ENCODE measurements at places on chromosomes 5 and 9. TPM values are rescaled to one million over a fixed set of nuclear protein-coding genes. Genes with fewer than 3 reads are reported as not detected.

Gene SPATA6L
- 1.2 TPM for polyA plus RNA-seq

Gene SHOC1
- polyA plus RNA-seq, result 0.05 TPM

Gene IPO11
- 15.8 TPM for polyA plus RNA-seq

Gene PDLIM7
- 728 TPM for polyA plus RNA-seq

Gene STPG3
- not detected for polyA plus RNA-seq

Gene RGS7BP
- polyA plus RNA-seq, result 2.3 TPM

Gene ROR2
- 33.7 TPM for polyA plus RNA-seq

Gene SVEP1
- 7.7 TPM for polyA plus RNA-seq

Gene RELL2
- polyA plus RNA-seq, result 3.0 TPM

Gene TRAPPC13
- 15.9 TPM for polyA plus RNA-seq

Gene FOXB2
- polyA plus RNA-seq, result not detected

Gene C9orf50
- polyA plus RNA-seq, result 0.28 TPM

Gene SOWAHA
- 0.65 TPM for polyA plus RNA-seq

Gene IL17B
- 3.7 TPM for polyA plus RNA-seq

Gene CDC20B
- not detected for polyA plus RNA-seq

Gene FAM200C
- polyA plus RNA-seq, result 4.3 TPM

Gene SMIM33
- not detected for polyA plus RNA-seq

Gene SELENOP
- 283 TPM for polyA plus RNA-seq

Gene NMUR2
- polyA plus RNA-seq, result not detected

Gene SLC34A1
- 0.04 TPM for polyA plus RNA-seq

Gene DDX4
- polyA plus RNA-seq, result not detected

Gene GPRIN1
- 0.42 TPM for polyA plus RNA-seq

Gene PCDHB7
- 2.6 TPM for polyA plus RNA-seq

Gene SLC6A7
- polyA plus RNA-seq, result 0.01 TPM

Gene PCDHB13
- 2.5 TPM for polyA plus RNA-seq

Gene SPINK7
- not detected for polyA plus RNA-seq

Gene DMRT3
- 0.09 TPM for polyA plus RNA-seq

Gene GRXCR2
- polyA plus RNA-seq, result not detected

Gene GMCL2
- polyA plus RNA-seq, result not detected

Gene GABRA1
- 0.08 TPM for polyA plus RNA-seq

Gene PRRX2
- 15.8 TPM for polyA plus RNA-seq

Gene NEURL1B
- 51.9 TPM for polyA plus RNA-seq

Gene SPATA31E1
- 0.04 TPM for polyA plus RNA-seq

Gene SHC3
- 1.6 TPM for polyA plus RNA-seq

Gene OGN
- polyA plus RNA-seq, result 19.5 TPM

Gene ZDHHC11B
- polyA plus RNA-seq, result 5.8 TPM

Gene FABP6
- 0.68 TPM for polyA plus RNA-seq

Gene FAXDC2
- 47.8 TPM for polyA plus RNA-seq

Gene GOLGA2
- polyA plus RNA-seq, result 88.9 TPM

Gene GABRG2
- polyA plus RNA-seq, result 0.09 TPM

Gene INVS
- polyA plus RNA-seq, result 7.4 TPM

Gene SPINK1
- polyA plus RNA-seq, result 393 TPM

Gene ACTL7B
- polyA plus RNA-seq, result not detected

Gene SNCB
- 0.08 TPM for polyA plus RNA-seq

Gene PCDHA6
- polyA plus RNA-seq, result 0.22 TPM

Gene TSSK1B
- polyA plus RNA-seq, result not detected

Gene NHP2
- 203 TPM for polyA plus RNA-seq

Data from urinary bladder (tissue), 4 donors.